ENCODE measurements at places on chromosomes 1 and 21.

- no peak for DNase-seq
Observed at GRCh38 chr1:42923367-42924081, 35.1 kb downstream of the SLC2A1 start.

DNA sequence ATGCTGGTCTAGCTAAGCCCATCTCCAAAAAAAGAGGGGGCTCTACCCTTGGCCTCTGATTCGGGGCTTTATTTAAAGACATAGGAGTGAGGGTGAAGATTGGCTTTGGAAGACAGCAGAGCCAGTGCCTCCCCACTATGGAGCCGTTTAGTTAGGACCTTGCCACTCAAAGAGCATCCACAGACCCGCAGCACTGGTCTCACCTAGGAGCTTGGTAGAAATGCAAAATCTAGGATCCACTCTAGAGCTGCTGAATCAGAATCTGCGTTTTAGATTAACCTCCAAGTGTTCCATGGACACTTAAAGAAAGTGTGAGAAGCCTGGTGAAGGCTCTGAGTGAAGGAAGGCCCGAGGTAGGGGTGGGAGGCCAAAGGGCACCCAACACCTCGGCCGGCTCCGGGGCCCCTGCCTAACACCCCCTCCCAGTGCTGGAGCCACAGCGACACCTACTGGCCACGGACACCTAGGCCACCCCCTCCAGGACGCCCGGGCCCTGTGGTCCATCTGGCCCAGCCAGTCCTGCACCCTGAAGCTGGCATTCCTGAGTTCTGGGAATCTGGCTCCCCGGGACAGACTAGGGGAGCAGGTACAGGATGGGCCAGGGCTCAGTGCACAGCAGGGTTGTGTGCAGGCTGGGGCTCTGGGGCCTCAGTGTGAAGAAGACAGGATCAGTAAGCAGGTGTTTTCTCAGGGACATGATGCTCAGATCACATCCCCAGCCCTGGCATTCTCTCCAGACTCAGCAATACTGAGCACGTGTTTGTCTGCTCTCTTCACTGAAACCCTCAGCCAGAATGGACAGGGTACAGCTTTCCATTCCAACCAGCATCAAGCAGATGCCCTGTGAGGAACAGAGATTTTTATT, 79.2 kb downstream of the TMEM53 start:
- DNase-seq: peak; percentile 60

DNA sequence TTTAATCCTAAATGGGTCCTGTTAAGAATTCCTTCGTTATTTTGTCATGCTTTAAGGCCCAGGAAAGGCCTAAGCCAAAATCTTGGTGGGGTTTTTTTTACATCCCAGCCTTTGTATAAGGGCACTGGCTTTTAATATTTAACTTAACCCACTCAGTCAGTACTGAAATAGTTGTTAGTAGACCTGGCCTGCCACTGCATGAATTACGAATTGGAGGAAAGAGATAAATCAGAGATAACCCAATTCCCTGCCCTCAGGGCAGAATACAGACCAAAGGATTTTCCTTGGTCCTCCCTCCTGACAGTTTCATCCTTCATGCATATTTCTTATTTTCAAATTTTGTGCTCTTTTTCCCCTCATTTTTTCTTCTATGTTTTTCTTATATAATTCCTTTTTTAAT, 193.0 kb downstream of the FASLG start:
- DNase-seq: no peak

DNA sequence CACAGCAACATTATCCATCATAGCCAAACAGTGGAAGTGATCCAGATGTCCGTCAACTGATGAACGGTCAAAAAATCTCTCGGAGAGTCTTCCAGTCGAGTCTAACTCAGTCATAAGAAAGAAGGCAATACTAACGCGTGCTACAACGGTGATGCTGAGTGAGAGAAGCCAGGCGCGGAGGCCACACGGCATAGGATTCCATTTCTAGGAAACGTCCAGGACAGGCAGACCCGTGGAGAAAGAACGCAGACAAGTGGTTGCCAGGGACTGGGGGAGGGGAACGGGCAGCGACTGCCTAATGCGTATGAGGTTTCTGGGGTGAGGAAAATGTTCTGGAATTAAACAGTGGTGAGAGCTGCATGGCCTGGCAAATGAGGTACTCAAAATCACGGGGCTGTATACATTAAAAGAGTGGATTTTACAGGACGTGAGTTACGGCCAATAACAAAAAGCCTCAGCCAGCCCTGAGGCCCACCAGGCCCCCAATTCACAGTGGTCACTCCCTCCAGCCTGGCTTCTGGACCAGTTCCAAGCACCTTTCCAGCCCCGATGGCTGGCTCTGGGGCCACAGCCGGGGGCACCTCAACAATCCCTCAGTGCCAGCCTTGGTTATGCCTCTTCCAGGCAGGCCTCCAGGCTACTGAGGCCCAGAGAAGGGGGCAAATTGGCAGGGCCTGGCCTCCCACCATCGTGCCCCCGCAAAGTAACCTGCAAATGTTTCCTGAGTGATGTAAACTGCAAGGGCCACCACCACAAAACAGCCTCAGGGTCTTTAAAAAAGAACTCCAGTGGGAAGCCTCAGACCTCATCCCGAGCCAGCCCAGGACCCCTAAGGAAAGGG, 3.4 kb downstream of the WNT9A start:
- DNase-seq: no peak

DNA sequence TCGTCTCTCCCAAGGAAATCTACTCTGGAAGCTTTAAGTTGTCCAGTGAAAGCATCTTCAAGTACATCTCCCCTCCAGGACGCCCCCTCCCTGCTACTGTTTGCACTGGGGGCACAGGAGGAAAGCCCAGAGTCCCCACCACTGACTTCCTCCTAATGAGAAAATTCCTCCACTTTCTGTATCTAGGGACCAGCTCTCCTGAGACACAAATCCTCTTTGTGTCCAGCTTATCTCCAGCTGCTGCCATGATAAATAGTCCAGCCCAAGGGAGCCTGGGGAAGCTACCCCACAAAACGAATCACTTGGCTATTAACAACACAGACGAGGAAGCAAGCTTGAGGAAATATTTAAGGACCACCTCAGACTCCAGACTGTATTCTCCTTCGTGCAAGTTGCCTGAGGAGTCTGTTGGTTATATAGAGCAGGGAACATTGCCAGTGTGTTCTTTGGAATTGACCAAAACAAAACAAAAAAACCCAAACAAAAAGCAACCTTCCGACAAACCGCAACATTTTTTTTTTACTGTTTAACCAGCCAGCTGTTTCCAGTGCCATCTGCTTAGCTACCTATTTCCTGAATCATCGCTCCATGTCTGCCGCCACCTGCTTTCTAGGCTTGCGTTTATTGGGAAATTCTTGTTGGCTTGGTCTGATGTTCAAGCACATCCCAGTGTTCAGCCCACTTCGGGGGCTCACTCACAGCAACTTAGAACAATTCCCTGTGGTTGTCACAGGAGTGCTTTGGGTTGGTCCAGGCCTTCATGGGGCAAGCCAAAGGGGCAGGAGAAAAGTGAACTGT, 7.7 kb downstream of the C1orf226 start:
- no peak for DNase-seq

DNA sequence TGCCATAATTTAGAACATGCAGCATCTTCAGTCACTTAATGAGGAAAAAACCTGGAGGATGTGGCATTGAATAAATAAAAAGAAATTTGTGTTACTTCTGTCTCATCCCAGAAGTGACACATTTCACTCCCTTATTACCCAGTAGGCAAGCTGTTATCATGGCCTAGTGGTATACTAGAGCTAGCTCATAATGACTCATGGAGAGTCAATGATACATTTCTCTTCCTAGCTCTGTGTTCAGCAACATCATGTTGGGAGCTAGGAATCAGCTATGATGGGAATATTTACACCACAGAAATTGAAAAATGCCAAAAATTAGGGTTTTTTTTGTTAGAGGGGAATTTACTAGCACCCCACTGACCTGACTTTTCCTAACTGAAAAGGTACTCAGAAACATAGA, 182.7 kb downstream of the HMCN1 start:
- no peak for DNase-seq

GRCh38 chr1:219201656-219202055, 28.0 kb downstream of the LYPLAL1 start:
- no peak for DNase-seq

DNA sequence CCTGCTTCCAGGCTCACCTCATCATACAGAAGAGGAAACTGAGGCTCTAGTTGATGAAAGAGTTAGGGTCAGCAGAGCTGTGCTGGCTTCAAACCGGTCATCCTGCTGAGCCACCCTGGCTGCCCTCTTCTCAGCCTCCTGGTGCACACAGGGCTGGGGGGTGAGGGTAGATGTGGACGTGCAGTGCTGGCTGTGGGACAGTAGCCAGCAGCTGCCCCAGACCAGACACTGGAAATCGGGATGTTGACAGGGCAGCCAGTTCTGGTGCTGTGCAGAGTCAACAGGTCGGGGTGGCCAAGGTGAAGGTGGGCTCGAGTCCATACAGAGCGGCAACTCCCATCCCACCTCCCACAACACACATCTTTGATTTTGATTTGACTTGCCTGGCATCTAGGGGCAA, 1.5 kb upstream of the CLCNKA start:
- DNase-seq: no peak

DNA sequence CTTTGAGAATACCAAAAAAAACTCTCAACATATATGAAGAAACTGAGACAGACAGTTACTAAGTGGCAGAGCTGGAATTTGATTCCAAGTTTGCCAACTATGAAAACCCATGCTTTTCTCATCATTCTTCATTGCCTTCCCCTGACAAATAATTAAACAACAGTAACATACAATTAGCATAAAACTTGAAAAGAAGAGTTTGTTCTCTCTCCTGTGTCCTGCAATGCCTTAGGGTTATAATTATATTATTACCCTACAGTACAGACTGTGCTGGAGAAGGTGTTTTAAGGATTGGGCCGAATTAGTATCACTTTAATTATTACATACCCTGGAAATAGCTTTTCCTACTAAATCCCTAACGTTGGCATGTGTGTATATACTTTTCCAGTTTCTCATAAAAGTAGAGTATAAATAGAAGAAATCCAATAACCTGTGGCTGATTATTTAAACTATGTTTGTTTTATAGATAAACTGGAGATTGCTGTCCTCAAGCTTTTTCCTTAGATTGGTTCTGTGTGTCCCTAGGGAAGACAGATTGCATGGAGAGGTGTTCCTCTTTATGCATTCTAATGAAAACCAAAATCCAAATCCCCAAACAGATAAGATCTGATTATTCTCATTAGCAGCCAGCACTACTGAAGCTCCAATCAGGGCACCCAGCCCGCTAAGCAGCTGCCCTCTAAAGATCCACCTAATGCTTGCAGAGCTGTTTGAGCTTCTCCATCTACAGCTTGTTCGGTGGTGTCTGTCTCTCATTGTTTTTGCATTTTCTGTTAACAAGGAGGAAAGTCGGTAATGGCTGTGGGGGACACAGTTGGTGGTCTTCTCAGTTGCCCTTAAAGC, 156.3 kb downstream of the TM2D1 start:
- DNase-seq: no peak

GRCh38 chr1:217333939-217334338, 297.0 kb downstream of the GPATCH2 start:
- no peak for DNase-seq

DNA sequence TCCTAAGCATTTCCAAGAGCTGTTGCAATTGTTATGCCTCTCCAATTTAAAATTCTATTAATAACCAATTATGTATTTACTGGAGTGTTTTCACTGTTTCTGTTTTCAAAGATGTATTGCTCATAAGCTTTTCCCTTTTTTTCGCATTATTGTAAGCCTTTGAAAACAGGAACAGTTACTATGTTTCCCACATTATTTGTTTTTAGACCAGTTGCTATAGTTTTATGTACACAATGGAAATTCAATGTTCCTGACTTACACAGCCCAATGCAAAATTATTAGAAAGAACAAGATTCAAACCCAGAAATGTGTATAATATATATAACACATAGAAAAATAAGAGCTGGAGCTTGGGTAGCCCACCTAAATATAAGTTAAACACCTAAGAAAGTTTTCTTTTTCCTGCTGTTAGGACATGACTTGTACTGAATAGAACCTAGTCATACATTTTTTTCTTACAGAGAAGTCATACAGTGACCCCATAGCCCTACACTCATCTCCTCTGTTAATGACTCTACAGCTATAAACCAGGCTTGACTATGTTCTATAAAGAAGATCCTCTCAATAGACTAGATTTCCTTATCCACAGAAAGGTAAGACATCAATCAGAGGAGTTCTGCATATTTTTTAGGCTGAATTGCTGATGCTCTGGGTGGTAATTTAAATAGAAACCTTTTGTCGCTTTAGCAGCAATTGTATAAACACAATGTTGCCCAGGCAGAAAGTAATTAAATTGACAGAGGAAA, 299.6 kb downstream of the USH2A start:
- DNase-seq: no peak

- DNase-seq: no peak
Observed at GRCh38 chr1:33097762-33098161, 16.8 kb downstream of the AZIN2 start.
